NCI-H2227 treated with DMSO at 0.1 percent for 48 hours (cell line): ENCODE measurements at places on chromosomes 11 and 22.

DNA sequence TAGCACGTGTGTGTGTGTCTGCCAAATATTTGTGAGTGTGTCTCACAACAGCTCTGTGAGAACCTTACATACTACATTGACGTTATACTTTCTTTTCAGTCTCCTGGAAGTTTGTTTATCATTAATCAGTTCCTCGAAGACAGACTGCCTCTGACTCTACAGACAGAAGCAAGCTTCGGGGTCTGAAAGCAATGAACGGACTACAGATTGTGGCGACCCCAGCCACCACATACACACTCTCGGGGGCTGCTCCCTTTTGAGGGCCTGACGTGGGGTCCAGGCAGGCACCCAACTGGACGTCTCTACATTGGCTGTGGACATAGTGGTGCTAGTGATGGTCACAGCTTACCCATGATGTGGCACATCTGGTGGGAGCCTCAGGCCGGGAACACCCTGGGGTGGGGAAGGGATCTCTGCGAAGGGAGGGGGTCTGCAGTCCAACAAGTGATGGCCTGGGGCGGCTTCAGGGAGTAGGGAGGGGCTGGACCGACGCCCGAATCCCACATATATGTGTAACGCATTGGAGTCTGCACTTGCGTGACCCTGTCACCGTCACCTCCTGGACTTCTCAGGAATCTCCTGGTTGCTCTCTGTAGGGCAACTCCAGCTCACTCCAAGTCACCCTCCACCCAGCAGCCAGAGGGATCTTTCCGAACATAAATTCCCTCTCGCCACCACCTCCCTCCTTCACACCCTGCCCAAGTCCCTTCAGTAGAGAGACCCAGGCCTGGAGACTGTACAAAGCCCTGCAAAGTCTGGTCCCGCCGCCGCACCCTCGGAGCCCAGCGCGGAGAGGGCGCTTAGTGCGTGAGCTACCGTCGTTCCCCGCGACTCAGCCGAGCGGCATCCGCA lies 30.4 kb upstream of the TRIM29 start:
- DNase-seq, result no peak

GRCh38 chr11:12061851-12062560 lies 48.4 kb upstream of the MICAL2 start:
- DNase-seq, result no peak

- no peak for DNase-seq
These were observed 92.6 kb downstream of the TSPAN18 start for GRCh38 chr11:44819346-44819745.

DNA sequence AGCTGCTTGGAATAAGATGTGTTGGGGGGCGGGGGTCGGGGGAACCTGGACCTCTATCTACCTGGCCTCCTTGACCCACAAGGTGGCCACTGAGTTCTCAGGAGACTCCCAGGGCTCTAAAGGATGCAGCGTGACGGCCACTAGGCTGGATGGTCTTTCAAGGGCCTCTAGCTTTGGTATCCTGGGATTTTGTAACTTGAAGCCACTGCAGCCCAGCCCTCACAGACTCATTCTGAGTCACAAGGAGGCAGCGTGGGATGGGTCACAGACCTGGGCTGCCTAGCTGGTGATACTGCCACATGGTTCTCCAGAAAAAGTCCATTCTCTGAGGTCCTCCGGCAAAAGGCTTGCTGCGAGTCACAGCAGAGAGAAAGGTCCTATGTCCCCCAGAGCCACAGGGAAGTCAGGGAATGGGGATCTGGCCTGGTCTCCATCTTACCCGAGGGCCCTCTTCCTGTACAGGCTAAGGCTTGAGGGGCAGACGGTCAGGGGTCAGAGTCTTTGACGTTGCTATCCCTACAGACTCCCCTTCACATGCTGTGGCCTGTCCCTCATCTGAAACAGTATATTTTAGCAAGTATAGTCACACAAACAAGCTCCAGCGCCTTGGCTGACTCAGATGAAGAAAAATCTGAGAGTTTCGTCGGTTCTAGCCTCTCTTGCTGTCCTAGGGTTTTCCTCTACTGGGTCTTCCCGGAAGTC lies 52.4 kb downstream of the KCNC1 start:
- no peak for DNase-seq

GRCh38 chr11:66951927-66952337 lies 6.3 kb downstream of the PC start:
- peak; percentile 23 for DNase-seq

DNA sequence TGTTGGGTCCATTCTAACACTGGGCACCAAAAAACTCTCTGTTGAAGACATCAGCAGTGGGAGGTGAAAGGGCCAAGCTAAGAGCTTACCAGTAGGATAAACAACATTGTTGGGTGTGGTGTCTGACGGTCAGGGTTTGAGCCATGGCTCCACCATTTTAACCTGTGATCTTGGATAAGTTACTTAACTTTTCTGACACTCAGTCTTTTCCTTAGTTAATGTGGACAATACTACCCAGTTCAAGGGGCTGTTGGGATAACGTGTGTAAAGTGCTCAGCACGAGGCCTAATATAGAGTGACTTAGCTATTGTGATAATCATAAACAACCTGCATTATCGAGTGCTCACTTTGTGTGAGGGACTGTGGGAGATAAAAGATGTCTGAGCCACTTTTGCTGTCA lies 6.1 kb downstream of the UCP3 start:
- DNase-seq, result no peak

GRCh38 chr11:122242731-122243130 lies 126.7 kb upstream of the BLID start:
- DNase-seq, result no peak

- DNase-seq, result no peak
These were observed 2.2 kb downstream of the CTSF start for GRCh38 chr11:66566221-66566620.

- DNase-seq, result no peak
These were observed at the start of gene ALDH3B1 for GRCh38 chr11:68010090-68011041. TSS of gene ALDH3B1 (plus strand) at chr11:68010327. CDS start at chr11:68015298, 4,971 bp downstream.

DNA sequence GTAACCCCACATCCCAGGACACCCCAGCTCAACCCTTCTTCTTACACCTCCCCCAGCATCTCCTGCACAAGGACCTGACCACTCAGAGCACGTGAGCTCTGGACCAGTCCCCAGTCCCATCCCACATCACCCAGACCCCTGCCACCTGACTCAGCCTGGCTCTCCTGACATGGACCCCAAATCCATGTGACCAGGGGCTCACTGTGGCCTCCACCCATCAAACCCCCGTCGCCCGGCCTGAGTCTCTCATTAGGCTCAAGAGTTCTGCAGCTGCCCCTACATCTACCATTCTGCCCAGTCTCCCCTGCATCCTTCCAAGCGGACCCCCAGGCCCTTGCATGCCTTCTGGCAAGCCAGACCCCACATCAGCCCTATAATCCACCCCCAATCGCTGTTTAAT lies 1.9 kb upstream of the LIF start:
- DNase-seq, result no peak

- DNase-seq, result no peak
These were observed 2.4 kb upstream of the TNNT3 start for GRCh38 chr11:1916986-1917522.

GRCh38 chr11:47326198-47326597 lies 26.3 kb downstream of the MYBPC3 start:
- no peak for DNase-seq

DNA sequence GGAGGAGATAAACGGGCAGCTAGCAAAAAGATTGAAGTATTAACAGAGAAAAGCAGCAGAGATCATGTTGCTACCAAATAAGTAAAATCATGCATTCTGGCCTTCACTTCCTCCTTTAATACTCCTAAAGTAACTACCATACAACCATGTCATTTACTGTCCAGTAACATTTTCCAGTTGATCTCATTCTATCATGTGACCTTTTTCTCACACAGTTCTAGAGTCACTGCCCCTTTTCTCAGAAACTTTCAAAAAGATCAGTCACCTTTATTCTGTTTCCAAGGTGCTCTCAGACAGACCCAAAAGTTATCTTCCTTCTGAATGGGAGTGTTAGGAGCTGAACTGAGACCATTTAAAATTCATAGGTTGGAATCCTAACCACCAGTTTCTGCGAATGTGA lies 984.4 kb downstream of the FAM181B start:
- DNase-seq, result no peak

DNA sequence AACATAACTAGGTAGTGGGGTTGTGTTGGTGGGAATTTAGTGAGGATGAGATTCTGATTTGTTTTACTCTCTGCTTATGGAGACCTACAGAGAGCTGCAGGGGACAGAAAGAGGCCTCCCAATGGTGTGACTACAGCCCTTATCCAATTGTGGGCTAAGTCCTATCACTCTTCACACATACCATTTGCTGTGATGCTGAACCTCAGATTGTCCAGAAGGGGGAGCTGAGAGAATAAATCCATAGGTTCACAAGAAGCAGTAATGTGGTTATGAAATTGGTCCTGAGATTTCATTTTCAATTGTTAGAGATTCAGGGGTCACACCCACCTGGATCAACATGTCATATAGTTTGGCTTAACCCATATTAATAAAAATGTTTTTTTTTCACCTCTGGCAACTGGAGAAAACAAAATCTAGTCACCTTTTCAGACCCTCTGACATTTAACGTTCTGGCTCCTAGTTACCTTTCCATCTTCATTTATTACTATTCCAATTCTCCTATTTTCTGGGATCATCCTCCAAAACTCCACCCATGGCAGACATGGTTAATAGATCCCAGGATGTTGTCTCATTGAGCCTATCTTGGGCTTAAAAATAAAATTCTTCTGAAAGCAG lies 53.3 kb upstream of the PTPN5 start:
- DNase-seq, result peak; percentile 8

DNA sequence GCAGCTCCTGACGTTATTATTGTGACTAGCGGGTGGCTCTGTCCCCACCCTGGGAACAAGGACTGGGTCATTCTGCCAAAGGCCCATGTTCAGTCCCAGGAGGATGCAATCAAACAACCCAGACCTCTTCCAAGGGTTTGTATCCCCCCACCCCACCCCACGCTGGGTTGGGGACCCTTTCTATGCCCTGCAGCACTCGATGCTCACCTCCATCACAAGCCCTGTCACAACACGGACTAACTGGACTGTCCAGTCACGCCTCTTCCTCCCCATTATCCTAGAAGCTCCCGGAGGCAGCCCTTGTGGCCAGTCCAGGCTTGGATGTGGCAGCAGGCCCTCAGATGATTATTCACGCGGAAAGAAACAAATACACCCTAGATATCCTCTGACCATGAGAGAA lies 3.7 kb downstream of the SHANK2 start:
- no peak for DNase-seq

DNA sequence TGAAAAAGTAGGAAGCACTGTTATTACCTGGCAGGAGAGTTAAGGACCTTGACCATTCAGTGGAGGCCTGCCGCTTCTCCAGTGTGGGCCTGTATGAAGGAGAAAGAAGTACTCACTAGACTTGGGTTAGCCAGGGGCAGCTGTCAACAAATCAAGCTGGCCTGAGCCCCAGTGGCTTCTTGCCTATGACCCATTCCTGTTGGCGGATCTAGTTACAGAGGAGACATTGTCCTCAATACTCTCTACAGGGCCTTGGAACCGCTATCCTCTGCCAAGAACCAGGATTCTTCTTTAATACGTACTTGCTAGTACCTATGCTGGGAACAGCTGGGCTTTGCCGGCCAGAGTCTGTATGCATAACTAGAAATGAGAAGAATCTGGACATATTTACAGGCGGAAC lies 68.1 kb downstream of the ALX4 start:
- DNase-seq, result no peak

- DNase-seq, result no peak
These were observed 19.3 kb downstream of the PRR33 start for GRCh38 chr11:1872267-1872985.

GRCh38 chr11:132648851-132649250 lies 883.5 kb downstream of the OPCML start:
- no peak for DNase-seq

- DNase-seq, result no peak
These were observed 89.7 kb upstream of the E2F8 start for GRCh38 chr11:19330416-19330815.

- no peak for DNase-seq
These were observed 25.6 kb downstream of the APLP2 start for GRCh38 chr11:130095326-130095725.

GRCh38 chr11:94768602-94769541 lies 716 bp downstream of the AMOTL1 start:
- DNase-seq, result no peak

DNA sequence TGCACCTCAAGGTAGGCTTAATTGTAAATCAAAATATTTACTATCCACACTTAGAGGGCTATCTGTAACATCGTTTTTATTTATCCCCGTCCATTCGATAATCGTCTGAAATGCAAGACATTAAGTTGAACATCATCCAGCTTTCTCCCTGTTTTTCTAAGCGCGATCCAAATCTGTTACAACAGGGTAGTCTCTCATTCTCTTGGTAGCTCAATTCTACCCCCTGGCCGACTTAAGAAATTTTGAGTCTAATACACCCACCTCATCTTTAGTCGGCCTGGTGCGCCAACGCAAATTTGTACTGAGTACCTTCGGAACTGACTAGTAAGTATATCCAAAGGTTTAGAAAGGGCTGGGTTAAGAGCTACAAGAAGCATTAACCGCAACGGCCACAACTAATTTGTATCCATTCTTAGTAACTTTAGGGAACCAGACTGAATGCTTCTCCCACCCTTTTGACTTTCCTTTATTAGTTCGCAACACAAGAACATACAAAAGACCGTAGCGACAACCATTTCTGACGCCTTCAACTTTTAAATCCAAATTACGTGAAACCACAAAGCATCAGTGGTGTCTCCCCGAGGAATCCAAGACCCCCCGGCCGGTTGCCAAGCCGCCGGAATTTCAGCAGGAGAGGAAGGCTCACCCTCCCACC lies 1.0 kb upstream of the ZNF143 start:
- DNase-seq, result peak; percentile 85

- no peak for DNase-seq
These were observed 186.2 kb downstream of the SPON1 start for GRCh38 chr11:14148653-14149273.

- no peak for DNase-seq
These were observed 20.6 kb downstream of the CLMP start for GRCh38 chr11:123174196-123175183.

DNA sequence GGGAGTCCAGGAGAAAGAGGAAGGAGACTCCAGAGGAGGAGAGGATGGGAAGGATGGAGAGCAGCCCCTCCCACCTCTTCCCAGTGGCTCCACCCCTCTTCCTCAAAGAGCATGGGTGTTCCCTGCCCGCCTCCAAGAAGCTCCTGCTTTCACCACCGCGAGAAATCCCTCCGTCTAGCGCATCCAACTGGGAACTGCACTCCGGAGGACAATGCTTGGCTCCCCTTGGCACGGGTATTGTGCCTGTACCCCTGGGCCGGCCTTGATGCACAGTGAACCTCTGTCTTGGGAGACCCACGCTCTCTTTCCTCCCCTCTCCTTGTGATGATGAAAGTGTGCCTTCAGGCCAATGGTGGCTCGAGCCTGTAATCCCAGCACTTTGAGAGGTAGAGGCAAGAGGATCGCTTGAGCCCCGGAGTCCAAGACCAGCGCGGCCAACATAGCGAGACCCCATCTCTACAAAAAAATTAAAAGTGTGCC lies 14.9 kb upstream of the ADA2 start:
- DNase-seq, result no peak
